ENCODE measurements at places on chromosomes 3 and 15.

DNA sequence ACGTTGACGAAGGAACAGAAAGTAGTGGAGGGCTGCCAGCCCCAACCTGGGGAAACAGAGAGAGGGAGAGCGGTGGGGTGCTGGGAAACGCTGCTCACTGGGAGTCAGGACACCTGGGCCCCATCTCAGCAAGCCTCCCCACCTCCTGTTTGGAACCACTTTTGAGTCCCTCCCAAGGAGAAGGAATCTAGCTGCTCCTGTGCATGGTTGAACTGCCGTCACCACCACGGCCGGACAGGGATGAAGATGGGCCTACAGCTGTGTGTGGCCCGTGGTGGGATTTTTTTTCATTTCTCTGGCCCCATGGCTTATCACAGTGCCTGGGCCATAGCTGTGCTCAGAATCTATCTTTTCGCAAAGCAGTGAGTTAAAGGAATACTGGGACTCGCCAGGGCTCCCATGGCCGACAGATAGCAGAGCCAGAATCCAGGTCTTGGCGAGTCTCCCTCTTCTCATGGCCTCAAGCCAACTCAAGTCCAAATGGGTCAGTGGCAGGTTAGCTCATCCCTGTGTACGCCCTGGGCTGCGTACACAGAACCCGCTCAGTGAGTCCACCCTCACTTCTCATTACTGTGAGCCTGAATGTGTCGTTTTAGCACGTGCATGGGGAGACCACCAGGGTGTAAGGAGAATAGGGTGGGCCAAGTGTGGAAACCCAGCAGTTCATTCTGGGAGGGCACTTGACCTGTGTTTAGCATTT is 271.2 kb downstream of the FAM43A start:
- DNase-seq = no peak

DNA sequence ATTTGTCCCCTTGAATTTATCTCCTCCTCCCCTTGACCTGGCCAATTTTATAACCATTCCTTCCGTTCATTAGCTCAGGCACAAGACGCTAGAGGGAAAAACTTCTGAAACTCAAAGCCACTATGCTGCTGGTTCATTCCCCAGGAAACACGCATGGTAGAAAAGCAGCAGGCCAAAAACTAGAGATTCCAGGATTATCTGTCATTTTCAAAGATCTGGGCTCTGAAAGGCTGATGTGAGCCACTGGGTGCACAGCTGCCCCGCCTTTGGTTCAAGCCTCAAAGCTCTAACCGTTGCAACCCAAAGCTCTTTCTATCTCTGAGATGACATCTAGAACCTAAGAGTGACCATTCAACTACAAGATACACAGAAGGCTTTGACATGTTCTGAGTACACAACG is 6.1 kb downstream of the ANP32A start:
- DNase-seq = no peak

- DNase-seq = no peak
Observed at GRCh38 chr3:115052906-115053305, 94.2 kb downstream of the ZBTB20 start.

DNA sequence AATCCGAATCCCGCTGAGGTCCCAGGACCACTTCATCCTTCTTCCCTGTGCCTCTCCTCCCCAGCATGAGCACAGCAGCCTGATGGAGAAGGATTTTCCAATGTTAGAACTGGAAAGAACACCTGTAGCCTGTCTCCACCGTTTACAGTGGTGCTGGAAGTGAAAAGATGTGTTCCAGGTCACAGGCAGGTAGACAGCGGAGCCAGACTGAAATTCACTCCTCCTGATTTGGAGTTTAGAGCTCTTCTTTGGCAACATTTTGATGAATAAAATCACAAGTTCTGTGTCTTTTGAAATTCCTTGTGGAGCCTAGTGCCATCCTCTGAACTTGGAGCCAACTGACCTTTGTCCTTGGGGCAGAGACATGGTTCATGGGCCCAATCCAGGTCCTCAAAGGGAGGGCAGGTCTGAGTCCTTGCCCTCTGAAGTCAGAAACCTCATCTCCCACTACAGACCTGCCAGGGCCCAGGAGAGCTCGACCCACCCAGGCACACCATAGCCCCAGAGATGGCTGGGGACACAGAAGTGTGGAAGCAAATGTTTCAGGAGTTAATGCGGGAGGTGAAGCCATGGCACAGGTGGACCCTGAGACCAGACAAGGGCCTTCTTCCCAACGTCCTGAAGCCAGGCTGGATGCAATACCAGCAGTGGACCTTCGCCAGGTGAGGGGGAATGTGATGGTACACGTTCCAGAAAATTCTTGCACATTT is at the start of gene RTP3:
RTP3 (plus strand) TSS at position 421 of the 710 bp plus-strand sequence; CDS start at position 508, 87 bp downstream.
- no peak for DNase-seq

- DNase-seq = no peak
Observed at GRCh38 chr3:43620831-43621655, 768 bp downstream of the ANO10 start.

- no peak for DNase-seq
Observed at GRCh38 chr3:152254041-152254440, 14.7 kb upstream of the MBNL1 start.

- DNase-seq = peak; percentile 94
Observed at GRCh38 chr3:12984023-12984823, 89.0 kb downstream of the IQSEC1 start.

GRCh38 chr3:10322352-10322710 is 1.4 kb upstream of the SEC13 start:
- no peak for DNase-seq

GRCh38 chr15:93321881-93322282 is 232.9 kb upstream of the RGMA start:
- DNase-seq = peak; percentile 53

- peak; percentile 82 for DNase-seq
Observed at GRCh38 chr3:160226026-160226907, 1.0 kb downstream of the C3orf80 start.

GRCh38 chr3:67875338-67875737 is 220.9 kb upstream of the SUCLG2 start:
- no peak for DNase-seq

GRCh38 chr15:69012761-69013364 is 1.6 kb upstream of the NOX5 start:
- no peak for DNase-seq

- DNase-seq = no peak
Observed at GRCh38 chr3:178669022-178669601, 132.9 kb downstream of the KCNMB2 start.

DNA sequence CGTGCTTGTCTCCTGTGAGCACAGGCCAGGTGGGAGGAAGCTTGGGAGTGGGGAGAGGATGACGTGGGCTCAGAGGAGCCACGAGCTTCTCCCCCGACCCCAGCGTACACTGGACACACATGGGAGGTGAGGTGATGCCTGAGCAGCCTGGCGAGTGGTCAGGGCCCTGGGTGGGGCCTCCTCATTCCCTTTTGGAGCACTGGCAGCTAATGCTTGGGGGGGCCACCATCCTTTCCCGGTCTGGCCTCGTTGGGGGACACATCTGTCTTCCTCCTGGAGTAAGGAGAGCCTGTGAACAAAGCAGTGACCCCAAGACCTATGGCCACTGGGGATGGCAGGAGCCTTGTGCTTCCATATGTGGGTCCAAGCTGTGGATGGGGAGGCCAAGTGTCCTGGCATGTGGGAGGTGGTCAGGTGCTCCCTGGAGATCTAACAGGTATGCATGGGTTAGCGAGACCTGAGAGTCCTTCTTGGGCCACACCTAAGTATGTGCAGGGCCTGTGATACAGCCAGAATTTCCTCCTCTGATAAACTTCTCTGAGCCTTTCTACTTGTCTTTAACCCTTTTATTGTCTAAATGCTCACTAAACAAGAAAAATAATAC is 9.5 kb downstream of the KLF13 start:
- no peak for DNase-seq

DNA sequence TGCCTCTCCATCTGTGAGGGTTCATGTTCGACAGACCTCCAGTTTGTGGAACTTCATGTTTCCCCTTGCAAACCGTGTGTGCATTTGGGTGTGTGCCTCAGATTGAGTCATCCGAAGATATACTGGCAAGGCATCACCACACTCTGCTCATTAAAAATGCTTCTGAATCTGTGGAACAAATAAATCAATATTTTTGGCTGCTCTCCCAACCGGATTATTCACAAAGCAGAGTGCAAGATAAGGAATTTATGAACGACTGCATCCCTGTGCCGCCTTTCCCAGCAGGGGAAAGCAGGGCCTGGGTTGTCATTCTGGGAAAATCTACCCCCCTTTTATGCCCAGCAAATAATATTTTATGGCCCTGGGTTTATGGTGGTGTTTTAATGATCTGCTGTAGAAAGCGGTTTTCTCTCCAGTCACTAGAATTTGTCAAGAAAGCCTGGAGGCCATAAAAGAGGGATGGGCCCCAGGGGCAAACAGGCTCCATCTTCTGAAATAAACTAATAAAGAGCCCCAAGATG is 4.2 kb upstream of the WNT5A start:
- DNase-seq = no peak
